Right renal cortex interstitium (tissue), 3 donors: ENCODE measurements at places on chromosomes 2 and 18. TPM values are rescaled to one million over a fixed set of nuclear protein-coding genes. Genes with fewer than 3 reads are reported as not detected.

DNA sequence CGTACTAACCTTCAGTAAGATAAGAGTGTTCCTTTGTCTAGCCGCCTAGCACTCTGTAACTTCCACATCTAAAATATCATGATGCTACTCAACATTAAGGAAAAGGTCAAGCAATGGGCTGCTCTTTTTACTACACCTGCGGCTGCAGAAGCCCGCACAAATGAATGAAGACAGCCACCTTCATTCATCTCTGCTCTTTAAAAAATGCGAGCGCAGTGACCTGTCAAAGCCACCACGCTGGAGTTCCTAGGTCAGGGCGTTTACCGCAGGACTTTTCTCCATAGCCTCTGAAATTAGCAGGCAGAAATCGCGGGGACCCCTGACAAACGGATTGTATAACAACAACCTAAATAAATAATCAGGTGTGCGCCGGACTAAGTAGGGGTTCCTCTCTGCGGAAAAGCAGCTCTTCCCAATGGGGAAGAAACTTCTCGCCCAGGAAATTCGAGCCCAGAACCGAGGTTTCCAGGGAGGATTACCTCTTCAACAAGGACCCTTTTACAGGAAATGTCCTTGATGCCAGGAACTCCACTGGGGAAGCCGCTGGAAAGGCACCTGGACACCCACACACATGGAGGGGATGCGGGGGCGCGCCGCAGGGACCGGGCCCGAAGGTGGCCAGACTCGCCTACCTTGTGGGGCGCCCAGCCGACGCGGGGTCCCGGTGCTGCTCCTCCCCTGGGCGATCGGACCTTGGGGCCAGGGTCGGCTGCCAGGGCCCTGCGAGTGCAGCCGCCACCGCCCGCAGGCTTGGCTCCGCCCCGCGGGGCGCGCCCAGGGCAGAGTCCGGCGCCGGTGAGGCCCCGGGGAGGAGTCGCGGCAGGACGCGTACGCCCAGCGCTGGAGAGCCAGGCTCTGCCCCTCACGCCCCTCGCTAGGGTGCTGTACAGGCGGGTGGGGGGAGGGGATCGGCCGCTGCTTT, at the start of gene CCDC68:
TSS of gene CCDC68 (minus strand) at position 758 of the 922 bp plus-strand sequence. CDS start 16,670 bp downstream, outside the sequence.
- DNase-seq, result no peak

DNA sequence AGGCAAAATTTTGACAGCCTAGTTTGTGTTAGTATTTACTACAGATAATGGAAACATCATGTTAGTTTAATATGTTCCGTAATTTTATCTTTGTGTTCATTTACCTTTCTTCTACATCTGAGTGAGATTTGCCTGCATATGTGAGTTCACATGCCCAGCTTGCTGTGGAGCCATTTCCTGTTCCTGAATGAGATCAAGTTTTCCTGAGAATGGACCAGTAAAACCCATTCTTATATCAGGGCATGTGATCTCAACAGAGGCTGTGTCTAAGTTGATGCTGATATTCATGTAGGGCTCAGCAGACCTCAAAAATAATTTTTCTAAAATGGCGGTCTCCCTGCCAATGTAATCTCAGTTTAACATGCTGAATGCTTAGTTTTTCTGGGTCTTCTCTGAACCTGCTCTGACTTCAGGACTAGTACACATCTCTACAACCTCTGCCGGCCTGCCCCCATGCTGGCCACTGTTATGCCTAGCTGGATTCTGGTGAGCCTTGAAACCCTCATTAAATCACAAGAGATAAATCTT, 1.0 kb downstream of the IL1A start:
- DNase-seq, result no peak

DNA sequence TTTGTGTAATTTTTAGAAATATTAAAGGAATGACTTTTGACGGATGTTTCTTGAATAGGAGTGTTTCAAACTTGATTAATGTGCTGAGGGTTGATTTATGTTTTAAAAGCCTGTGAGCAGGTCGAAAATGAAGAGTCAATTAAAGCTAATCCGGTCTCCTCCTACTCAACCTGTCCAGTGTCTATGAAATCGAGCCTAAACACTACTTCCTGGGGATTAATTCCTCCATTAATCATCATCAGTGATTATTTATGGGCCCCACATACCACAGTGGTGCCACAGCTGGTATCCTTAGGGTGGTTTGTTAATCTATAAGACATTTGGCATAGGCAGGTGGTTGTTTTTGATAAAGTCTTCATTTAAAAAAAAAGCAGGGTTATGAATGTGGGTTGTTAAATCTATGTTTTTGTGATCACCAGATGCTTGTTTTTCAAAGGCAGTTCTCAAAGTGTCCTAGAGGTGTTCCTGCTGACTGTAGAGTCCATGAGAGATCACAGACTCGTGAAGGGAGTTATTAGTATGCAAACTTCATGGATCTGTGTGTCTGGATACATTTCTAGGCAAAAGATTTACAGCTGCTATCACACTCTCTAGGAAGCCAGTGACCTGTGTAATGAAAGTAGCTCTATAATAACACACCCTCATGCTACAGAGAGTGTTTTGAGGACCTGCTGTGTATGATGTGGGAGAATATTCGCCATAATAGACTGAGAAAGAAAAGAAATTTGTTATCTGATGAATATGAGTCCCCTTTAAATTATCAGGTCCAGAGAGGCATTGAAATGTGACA, 308.6 kb downstream of the AKAIN1 start:
- DNase-seq, result no peak

DNA sequence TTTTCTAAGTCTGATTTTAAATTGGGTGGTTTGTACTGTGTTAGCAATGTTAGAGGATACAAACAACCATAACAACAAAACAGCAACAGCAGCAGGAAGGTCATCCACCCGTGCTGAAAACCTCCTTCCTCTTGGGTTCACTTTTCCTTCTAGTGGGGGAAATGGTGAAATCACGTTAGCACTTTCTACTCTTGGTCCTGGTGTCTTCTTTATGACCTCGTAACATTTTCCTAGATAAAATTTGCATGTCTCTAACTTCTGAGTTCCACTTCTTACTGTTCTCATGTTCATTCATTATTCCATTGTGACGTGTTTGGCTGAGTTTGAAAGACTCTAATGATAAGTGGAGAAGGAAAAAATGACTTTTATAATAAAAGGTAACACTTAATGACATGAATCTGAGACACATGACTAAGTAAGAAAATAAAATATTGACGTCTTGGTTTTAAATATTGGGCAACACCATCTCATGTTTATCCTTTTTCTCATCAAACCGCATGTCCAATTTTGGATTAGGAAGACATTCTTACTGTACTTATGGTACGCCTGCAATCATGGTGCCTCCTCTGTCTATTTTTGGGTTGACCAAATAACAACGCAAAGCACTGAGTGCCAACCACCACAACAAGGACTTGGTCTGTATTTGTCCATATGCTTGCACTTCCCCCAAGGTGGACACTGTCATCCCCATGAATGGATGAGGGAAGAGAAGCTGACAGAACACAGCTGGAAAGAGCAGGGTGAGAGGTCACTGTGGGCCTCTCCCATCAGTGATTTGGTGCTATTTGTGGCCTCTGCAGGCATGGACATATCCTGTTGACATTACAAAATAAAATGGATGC, 25.7 kb upstream of the IL1R1 start:
- DNase-seq, result no peak

DNA sequence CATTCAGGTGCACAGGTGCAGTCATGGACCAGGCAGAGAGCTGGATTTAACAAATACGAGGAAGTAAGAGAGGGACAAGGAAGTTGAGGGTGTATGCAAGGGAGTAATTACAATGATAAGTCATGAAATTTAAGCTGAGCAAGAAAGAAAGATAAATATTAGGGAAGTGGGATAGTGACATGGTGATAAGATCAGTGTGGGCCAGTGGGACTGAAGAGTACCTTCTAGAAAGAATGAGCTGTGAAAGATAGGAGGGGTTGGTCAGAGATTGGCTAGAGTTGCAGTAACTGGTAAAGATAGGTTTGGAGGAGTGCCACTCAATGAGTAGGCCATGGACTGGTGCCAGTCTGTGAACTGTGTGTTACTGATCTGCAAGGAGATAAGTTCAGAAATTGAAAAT, 200.8 kb upstream of the SIX3 start:
- DNase-seq, result no peak

Gene DNAH7
- polyA plus RNA-seq, result 7.5 TPM

Gene SCN7A
- polyA plus RNA-seq, result 11.5 TPM

DNA sequence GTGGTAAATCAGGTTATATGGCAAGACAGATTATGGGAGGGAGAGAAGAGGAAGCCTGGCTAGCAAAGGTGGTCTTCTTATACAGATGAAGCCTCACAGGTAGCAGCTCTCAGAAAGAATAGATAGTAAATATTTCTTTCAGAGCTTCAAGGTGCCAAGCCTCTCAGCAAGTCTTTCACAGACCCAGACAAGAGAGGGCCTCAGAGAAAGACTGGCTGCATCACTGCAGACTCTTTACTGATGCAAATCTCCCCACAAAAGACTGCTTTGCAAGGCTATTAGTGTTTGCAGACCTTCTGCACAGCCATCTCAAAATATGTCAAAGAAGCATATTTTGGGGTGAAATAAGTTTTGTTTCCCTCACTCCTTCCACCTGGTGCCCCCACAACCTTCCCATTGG, 372.4 kb upstream of the RND3 start:
- no peak for DNase-seq

DNA sequence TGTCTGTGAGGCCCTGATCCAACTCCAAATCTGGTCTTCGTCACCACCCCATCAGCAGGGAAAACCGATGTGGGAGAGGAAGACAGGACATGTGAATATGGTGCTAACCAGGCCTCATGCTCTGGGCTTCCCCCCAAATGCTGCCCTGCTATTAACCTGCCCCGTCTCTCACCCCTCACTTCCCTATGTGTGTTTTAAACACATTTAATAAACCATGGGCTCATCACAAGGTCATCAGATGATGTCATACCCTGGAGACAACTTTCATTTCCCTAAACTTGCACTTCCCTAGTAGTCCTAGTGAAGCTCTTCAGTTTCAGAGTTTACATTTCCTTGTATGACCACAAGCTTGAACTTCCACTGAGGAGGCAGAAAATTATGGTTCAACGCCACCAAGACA, 49.9 kb downstream of the CD8B2 start:
- no peak for DNase-seq

DNA sequence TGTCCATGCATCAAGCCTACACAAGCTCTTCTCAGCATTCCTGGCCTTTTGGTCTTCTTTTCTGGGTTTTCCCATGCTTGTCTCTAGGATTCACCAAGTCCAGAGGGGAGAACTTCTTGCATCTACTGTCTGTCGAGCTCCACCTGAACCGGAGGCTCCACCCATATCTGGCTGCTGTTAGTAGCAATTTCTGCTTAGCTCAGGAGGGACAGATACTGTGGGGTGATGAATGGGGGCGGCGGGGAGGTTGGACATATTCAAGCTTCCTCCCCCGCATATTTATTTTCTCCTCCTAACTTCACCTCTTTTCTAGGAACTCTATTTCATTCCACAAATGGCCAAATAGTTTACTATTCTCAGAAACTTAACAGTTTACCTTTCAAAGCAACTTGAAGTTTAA, 163.5 kb downstream of the PTH2R start:
- no peak for DNase-seq

DNA sequence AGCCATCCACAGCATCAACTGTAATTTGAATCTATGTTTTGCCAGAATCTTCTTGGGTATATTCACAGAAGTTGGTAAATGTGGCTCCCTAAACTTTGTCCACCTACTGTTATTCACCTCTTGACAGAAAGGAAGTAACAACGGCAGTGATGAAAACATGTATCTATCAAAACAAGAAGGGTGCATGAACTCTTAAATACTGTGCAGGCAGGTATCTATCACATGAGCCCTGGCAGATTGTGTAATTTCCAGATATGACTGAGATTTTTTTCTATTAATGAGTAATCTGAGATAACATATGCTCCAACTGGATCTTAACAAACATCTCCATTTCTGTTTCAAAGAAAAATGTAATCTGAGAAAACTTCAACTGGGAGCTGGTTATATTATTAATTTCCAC, 36.6 kb downstream of the SFT2D3 start:
- no peak for DNase-seq

GRCh38 chr2:47007223-47007825, 91.7 kb upstream of the MCFD2 start:
- DNase-seq, result no peak

Gene REG1B
- not detected for polyA plus RNA-seq

Gene DNAJC5G
- 0.76 TPM for polyA plus RNA-seq

DNA sequence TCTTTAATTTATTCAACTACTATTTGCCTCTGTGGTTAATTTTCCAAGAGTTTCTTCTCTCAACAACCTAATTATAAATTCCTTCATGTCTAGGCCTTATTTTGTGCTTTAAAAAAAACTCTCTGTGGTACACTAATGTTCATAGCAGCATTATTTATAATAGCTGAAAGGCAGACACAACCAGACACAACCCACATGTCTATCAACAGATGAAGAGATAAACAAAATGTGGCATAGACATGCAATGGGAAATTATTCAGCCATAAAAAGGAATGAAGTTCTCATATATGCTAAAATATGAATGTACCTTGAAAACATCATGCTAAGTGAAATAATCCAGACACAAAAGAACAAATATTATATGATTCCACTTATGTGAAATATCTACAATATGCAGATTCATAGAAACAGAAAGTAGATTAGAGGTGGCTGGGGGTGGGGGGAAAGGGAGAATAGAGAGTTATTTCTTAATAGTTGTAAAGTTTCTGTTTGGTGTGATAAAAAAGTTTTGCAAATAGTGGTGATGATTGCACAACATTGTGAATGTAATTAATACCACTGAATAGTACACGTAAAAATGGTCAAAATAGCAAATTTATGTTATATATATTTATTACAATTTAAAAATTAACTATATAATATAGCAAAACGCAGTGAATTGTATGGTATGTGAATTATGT, 28.1 kb upstream of the RASGRP3 start:
- no peak for DNase-seq

- no peak for DNase-seq
Observed at GRCh38 chr2:128404709-128405466, 86.2 kb upstream of the HS6ST1 start.

DNA sequence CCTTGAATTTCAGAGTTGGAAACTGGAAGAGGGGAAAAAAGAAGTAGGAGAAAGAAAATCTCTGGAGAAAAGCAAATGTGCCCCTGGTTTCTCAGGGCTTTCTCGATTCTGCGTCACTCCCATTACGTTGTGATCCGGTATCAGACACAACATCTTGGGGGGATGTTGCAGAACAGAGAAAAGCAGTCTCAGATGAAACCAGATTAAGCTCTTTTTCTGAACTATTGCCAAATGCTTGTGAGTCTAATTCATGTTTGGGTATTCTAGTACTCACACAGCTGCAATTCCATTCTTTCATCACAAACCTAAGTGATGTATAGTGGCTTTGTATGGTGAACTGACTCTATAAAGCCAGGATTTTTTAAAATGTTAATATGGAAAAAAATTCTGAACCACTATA, 233.2 kb downstream of the TCF4 start:
- no peak for DNase-seq

Gene GYPC
- polyA plus RNA-seq, result 63.2 TPM

Gene APLF
- polyA plus RNA-seq, result 4.1 TPM

DNA sequence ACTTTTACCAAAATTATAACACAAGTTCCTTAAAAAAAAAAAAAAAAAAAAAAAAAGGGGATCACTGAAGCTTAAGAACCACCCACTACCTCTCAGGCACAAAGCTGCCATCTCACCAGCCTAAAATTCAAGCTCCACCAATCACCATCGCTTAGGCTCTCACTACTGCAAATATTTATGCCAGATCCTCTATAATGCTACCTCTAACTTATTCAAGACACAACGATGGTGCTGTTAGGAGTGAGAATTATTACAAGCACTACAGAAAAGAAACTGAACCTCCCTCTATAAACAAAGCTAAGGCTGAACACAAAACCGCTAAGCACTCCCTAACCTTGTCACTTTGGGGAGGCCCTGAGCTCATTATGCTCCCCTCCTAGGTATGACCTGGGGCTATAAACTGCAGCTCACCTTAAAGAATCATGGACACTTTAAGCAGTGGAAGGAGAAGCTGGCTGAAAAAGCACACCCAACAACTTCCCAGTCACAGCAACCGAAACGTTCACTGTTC, 3.6 kb downstream of the FZD5 start:
- DNase-seq, result no peak
